ENCODE measurements at places on chromosomes 5 and 9. TPM values are rescaled to one million over a fixed set of nuclear protein-coding genes. Genes with fewer than 3 reads are reported as not detected.

DNA sequence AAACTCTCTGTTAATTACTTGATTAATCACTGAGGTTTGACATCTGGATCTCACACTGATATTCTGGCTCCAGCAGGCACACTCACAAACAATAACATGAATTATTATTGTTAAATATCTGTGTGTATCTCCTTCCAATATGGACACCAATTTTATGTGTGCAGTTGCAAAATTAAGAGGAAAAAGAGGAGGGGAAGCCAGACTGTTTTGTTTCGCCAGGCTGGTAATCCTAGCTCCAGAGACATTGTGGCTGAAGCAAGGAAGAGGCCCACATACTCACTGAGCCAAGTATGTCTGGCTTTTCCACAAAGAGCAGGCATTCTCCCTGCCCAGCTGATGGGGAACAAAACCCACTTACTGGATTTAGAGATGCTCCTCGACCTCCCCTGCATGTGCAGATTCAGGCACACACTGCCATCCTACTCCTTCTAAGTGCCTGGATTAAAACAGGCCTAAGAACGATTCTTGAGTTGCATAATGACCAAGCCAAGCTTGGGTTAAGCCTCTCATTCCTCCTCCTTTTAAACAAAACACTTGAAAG is 181.9 kb downstream of the ESM1 start:
- ATAC-seq: no peak

GRCh38 chr9:106918825-106919509 is 56.0 kb downstream of the ZNF462 start:
- ATAC-seq: no peak

DNA sequence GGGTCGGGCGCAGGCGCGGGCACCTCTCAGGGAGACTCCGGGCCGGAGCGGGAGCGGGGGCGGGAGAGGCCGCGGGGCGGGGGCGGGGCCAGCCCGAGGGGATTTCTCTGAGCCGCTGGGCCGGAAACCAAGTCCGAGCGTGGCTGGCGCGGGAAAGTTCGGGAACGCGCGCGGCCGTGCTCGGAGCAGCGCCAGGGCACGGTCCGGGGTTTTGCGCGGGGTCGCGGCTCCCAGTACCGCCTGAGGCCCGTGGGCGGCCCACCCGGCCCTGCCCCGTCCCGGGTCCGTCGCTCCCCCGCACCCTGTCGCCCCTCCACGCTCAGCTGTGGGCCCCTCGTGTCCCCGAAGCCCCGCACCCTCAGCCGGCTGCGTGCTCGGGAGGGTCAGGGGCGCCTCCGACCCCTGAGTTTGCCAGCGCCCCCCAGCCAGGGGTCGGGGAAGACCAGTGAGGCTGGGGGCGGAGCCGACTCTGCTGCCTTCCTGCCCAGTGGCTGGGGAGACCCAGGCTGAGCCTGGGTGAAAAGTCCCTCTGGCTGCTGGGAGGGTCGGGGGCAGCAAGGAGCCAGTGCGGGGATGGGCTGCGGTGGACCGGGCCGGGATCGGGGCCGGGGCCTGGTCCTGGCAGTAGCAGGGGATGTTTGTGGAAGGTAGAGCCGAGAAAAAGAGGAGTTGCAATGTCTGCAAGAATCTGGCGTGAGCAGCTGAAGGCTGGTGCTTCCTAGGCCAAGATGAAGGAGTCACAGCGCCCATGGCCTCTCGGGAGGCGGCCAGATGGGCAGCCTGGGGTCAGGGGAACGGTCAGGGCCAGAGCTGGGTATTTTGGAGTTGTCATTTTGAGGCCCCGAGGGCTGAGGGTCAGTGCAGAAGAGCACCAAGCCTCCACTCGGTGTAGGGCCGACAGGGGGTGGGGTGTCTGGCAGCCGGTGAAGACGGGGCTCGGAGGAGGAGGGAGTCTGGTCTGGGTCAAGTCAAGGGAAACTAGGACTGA is 588 bp downstream of the TRAF2 start:
- peak; percentile 62 for ATAC-seq

DNA sequence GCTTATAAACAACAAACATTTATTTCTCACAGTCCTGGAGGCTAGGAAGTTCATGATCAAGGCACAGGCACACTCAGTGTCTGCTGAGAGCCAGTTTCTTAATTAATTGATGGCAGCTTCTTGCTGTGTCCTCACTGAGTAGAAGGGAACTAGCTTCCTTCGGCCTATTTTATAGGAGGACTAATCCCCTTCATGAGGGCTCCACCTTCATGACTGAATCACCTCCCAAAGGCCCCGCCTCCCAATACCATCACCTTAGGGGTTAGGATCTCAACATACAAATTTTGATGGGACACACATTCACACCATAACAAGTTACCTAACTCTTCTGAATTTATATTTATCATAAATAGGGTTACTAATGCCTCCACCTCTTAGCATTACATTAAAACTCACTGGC is 129.8 kb downstream of the GNAQ start:
- no peak for ATAC-seq

DNA sequence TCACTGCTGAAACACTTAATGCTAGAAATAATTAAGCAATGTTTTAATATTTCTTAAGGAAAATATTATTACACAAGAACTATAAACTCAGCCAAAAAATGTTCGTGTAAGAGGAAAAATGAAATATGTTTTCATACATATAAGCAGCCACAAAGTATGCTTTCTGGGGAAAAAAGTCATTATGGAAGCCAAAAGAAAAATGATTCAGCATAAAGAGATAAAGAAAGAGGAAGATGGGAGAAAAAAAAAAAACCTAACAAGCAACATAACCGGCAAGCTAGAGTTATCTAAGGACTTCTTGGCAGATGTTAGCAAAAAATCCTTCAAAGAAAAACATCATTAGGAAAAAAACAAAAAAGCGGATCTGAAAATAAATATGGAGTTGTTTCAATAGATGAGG is 179.1 kb downstream of the MUSK start:
- no peak for ATAC-seq

GRCh38 chr9:134099123-134099761 is 31.4 kb upstream of the BRD3 start:
- ATAC-seq: peak; percentile 25

DNA sequence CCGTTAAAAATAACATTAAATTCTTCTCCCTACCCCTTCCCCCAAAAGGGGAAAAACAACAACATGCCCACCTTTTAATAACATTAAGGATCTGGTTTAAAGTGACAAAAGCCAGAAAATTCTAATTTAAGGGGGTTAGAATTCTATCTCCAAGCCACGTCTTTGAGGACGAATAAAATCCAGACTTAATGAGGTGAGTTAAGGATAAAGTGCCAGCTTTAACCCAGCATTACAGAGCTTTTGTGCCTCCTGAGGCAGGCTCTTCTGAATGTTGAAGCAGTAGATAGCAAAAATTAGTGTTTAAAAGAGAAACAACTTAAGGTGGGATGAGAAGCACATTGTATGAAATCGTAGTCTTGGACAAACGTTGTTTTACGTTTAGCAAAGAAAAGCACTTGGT is 329.0 kb upstream of the MPDZ start:
- no peak for ATAC-seq

GRCh38 chr9:72154468-72155285 is 5.4 kb downstream of the GDA start:
- no peak for ATAC-seq

DNA sequence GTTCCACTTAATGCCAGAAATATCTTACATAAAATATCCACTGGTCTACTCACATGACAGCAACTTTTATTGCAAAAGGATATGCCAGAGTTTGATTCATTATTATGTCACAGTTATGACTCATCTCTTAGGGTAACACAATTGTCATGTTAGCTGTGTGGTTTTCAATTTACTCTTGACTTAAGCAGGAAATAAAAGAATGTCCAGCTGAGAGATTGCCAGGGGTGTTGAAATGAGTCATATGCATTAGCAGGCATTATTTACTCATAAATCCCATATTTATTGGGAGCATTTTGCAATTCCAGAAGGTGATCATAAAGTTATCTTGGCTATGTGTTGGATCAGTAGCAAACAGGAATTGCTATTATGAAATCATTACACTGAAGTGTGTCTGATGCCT is 1164.6 kb upstream of the CDH18 start:
- ATAC-seq: peak; percentile 46

GRCh38 chr5:176362233-176362490 is 598 bp upstream of the KIAA1191 start:
- no peak for ATAC-seq

GRCh38 chr5:10701567-10702039 is 59.4 kb downstream of the DAP start:
- ATAC-seq: no peak

- ATAC-seq: no peak
Observed at GRCh38 chr9:131692612-131693562, 47.0 kb downstream of the RAPGEF1 start.

DNA sequence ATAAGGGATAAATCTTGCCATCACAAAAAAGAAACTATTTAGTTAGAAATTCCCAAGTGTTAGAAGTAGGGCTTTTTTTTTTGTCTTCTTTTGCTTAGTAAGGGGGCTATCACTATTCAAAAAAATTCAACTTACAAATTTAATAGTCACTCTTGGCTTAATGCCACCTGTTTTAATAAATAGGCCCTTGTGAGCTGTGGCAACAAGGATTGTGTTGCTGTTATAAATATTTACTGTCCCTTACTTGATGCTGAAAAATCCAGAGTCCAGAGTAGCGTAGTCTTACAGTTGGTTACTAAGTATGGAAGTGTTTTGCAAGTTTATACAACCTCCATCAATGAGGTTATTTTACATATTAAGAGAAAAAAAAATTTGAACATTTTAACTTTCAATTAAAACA is 21.4 kb upstream of the CEP78 start:
- ATAC-seq: no peak

DNA sequence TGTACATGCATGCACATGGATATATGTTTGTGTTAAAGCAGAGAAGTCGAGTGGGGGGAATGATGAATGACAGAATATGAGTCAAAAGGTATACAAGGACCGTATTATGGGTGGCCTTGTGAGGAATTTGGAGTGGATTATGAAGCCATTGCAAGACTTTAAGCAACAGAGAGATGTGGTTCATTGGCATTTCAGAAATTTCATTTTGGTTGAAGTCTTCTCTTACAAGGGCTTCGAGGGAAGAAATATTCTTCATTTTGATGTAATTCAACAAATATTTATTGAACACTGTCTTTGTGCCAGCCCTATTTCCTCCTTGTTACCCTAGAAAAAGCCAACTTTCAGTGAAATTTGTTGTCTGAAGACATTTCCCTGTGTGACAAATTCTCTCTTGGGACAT is 83.9 kb upstream of the SLCO6A1 start:
- ATAC-seq: no peak

GRCh38 chr9:117293206-117294114 is 121.4 kb downstream of the ASTN2 start:
- no peak for ATAC-seq

- no peak for ATAC-seq
Observed at GRCh38 chr5:50580506-50580905, 85.9 kb upstream of the PARP8 start.

GRCh38 chr9:116390303-116391228 is 237.0 kb downstream of the PAPPA start:
- no peak for ATAC-seq

GRCh38 chr5:58107704-58108103 is 352.2 kb downstream of the PLK2 start:
- no peak for ATAC-seq

GRCh38 chr5:178396796-178397720 is 164.5 kb upstream of the PHYKPL start:
- ATAC-seq: no peak

GRCh38 chr5:154308443-154309370 is 118.2 kb downstream of the GALNT10 start:
- no peak for ATAC-seq

GRCh38 chr5:152542741-152543140 is 137.7 kb upstream of the NMUR2 start:
- no peak for ATAC-seq

DNA sequence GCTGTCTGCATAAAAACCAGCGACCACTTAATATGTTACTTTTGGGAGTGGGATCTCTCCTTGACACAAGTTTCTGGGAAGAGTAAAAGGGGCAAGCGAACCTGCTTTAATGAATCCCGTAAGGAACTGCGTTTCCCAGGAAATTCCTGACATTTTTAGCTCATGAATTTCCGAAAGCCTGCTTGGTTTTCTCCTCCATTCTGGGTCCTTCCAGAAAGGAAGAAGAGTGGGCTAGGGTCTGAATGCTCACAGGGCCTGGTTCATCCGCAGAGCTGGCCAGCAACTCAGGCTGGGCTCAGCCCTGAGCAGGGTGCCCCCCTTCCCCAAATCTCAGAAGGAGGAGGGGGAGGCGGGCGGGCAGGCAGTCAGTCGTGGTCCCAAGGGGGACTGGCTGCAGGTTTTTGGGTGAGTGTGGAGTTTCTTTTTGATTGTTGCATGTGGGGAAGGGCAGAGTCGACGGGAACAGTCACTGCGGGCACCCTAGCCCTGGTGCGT is 1.2 kb upstream of the PURA start:
- no peak for ATAC-seq

- ATAC-seq: no peak
Observed at GRCh38 chr9:78694974-78695373, 398.0 kb downstream of the PSAT1 start.

- no peak for ATAC-seq
Observed at GRCh38 chr5:7881816-7882215, 12.9 kb downstream of the MTRR start.

DNA sequence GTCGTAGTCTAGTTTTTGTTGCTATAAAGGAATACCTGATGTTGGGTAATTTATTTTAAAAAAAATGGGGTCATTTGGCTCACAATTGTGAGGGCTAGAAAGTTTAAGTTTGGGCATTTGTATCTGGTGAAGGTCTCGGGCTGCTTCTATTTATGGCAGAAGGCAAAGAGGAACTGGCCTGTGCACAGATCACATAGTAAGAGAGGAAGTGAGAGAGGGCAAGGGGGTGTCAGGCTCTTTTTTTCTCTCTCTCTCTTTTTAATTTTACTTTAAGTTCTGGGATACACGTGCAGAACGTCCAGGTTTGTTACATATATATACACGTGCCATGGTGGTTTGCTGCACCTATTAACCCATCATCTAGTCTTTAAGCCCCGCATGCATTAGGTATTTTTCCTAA is 453.3 kb downstream of the DIRAS2 start:
- ATAC-seq: no peak

- no peak for ATAC-seq
Observed at GRCh38 chr5:135011355-135012032, 22.5 kb downstream of the PITX1 start.

GRCh38 chr9:108696156-108696555 is 159.6 kb downstream of the ACTL7B start:
- no peak for ATAC-seq

- no peak for ATAC-seq
Observed at GRCh38 chr5:88290801-88291200, 22.2 kb upstream of the TMEM161B start.

The NR5A1 gene
- total RNA-seq: not detected

The BTNL9 gene
- 18.6 TPM for total RNA-seq

The IFNA14 gene
- total RNA-seq: not detected

The FAM200C gene
- total RNA-seq: 6.4 TPM

The BNC2 gene
- total RNA-seq: 90.2 TPM

The PDE8B gene
- total RNA-seq: 11.0 TPM

The SOX30 gene
- total RNA-seq: not detected

The FGD3 gene
- 1.7 TPM for total RNA-seq

The OLFM1 gene
- total RNA-seq: 13.5 TPM

The MYMK gene
- total RNA-seq: not detected

The INSYN2B gene
- total RNA-seq: not detected

The DOCK2 gene
- 20.6 TPM for total RNA-seq

The ACTBL2 gene
- 0.15 TPM for total RNA-seq

The COL23A1 gene
- 0.93 TPM for total RNA-seq

The PCDHA13 gene
- total RNA-seq: 1.3 TPM

The GLRA1 gene
- not detected for total RNA-seq

The KIF24 gene
- total RNA-seq: 0.54 TPM

The DCTN3 gene
- total RNA-seq: 102 TPM

All from gastroesophageal sphincter (tissue), 4 donors.